ENCODE measurements at places on chromosomes 1 and 21. TPM values are rescaled to one million over a fixed set of nuclear protein-coding genes. Genes with fewer than 3 reads are reported as not detected.

DNA sequence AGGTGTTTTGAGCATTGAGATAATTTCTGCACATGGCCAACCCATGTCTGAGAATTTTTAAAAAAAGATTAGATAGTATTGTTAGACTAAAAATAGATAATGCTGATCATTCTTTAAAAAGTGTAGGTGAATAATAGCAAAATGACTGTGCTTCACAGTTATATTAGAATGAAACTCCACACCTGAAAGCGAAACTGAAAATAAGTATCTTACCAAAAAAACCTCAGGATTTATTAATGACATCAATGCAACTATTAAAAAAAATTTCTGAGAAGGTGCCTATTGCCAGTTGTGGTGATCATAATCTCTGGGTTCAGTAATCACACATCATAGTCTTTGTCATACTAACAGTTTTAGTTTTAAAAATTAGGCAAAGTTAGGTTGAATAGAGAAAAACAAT is 36.5 kb downstream of the PLA2G4A start:
- DNase-seq, result no peak

DNA sequence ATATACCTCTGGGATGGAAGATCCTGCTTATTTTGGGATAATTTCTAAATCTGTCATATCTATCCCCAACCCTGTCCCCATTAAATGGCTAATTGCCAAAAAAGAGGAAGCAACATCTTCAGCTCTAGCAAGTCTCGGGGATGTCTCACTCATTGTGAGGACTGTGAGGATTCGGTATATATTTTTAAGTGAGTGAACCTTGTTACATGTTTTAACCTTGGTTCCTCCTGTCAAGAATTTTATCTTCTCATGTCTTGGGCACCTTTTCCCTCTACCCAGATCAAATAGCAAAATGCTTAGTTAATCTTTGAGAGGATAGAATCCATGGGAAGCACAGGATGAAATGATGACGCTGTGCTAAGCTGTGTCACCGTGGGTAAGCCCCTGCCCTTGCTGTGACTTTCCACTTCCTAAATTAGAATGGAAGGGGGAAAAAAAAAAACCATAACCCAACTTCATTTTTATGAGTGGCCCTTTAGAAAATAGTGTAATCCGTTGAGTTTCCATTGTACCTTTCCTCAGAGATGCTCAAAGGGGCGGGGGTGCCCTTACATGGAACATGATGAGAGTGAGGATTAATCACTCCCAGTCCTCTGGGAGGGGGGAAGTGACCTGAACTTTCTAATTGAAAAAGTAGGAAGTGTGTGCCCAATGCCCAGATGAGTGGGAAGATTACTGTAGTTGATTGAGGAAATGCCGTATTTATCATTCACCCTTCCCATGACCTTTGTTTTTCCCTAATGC is 7.6 kb downstream of the ATP1A1 start:
- no peak for DNase-seq

- no peak for DNase-seq
Measured at GRCh38 chr1:93992954-93993353, 83.7 kb upstream of the GCLM start.

GRCh38 chr1:8870616-8871538 is 7.6 kb downstream of the ENO1 start:
- no peak for DNase-seq

DNA sequence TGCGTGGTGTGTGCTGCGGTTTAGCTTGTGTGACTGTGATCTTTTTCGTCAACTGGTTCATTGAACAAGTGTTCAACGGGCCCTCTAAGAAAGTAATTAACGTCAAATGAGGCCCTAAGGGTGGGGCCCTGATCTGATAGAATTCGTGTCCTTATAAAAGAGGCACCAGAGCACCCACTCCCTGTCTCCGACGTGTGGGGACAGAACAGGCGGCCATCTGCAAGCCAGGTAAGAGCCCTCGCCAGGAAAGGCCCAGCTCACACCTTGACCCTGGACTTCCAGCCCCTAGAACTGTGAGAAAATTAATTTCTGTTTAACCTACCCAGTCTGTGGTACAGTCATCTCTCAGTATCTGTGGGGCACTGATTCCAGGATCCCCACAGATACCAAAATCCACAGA is 20.4 kb upstream of the SAMD11 start:
- DNase-seq, result no peak

DNA sequence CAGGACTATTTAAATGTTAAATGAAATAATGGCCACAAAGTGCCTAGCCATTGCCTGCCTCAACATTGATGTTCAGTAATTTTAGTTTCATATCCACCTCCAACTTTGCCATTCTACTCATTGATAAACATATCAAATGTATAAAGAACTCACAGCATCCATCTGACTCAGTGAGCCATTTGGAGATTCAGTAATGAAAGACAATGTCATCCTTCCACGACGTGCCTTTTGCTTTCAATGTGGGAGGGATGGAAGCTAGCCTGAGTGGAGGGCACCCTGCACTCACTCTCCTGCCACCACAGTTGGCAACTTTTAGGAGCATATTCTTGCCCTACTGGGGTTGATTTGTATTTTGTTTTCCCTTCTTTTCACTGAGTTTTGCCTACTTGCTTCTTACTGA is 151.5 kb downstream of the GLUL start:
- DNase-seq, result no peak

GRCh38 chr1:15571266-15571665 is 13.6 kb downstream of the AGMAT start:
- no peak for DNase-seq

- DNase-seq, result no peak
Measured at GRCh38 chr21:38123626-38124025, 133.2 kb upstream of the KCNJ15 start.

- no peak for DNase-seq
Measured at GRCh38 chr1:182438326-182438725, 11.6 kb upstream of the RGSL1 start.

- DNase-seq, result no peak
Measured at GRCh38 chr21:36798491-36798890, 99.6 kb downstream of the SIM2 start.

GRCh38 chr1:81455481-81455880 is 345.3 kb upstream of the ADGRL2 start:
- no peak for DNase-seq

- DNase-seq, result no peak
Measured at GRCh38 chr1:9235560-9235959, 986 bp downstream of the H6PD start.

DNA sequence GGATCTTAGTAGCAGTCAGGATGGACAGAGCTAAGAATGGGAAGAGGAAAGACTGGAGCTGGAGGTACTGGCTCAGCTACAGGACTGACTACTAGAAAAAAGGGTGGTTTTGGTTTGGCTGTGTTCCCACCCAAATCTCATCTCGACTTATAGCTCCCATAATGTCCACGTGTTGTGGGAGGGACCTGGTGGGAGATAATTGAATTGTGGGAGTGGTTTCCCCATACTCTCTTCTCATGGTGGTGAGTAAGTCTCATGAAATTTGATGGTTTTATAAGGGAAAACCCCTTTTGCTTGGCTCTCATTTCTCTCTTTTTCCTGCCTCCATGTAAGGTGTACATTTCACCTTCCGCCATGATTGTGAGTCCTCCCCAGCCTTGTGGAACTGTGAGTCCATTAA is 466.5 kb upstream of the DEPDC1 start:
- no peak for DNase-seq

DNA sequence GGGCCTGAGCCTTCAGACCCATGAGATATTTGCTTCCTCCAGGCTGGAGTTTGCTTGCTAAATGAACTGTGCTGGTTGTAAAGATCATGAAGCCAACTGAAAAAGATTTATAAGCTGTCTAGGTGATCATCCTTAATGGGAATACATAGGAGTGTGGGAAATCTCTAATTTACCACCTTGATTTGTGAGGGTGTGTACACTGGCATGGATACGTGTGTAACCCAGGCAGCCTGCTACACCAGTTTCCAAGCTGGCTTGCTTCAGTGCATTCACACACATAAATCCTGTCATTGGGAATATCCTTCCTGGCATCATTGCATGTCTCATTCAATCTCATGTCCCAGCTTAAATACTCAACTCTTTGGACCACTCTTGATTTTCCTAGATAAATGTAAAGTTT is 57.6 kb upstream of the GNG12 start:
- no peak for DNase-seq

Gene POU3F1
- total RNA-seq, result 0.38 TPM

Gene KRTAP11-1
- total RNA-seq, result not detected

Gene RXFP4
- not detected for total RNA-seq

Gene TSPAN2
- total RNA-seq, result 2.0 TPM

Gene CELSR2
- total RNA-seq, result 12.5 TPM

Gene PANK4
- total RNA-seq, result 41.1 TPM

Gene GPR89A
- total RNA-seq, result 12.1 TPM

Gene B3GALT2
- total RNA-seq, result not detected

Gene OR2L3
- total RNA-seq, result not detected

Gene LDLRAD2
- total RNA-seq, result not detected

Gene SAMSN1
- total RNA-seq, result 0.65 TPM

Gene COL8A2
- total RNA-seq, result 0.25 TPM

Gene C1orf115
- 4.7 TPM for total RNA-seq

Gene DVL1
- total RNA-seq, result 208 TPM

Gene OLIG2
- total RNA-seq, result 0.08 TPM

Measured in psoas muscle (tissue), 8 donors.